ENCODE measurements at places on chromosomes 13 and 19.

DNA sequence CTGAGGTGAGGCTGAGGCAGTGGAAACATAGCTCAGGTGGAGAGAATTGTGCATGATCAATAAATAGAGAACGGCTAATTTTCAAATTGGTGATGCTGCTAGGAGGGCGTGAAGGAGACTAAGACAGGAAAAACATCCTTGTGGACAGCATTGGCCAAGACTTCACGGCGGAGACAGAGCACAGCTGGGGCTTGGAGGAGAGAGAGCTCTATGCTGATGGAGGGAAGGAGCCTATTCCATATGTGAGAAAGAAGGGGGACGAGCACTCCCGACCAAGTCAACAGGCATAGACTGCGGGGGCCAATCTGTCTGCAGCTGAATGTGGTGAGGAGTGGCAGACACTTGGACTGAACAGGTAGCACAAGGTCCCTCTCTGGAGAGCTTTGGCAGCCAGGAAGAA lies 14.8 kb upstream of the SPATA13 start:
- no peak for DNase-seq

- DNase-seq: no peak
These were observed 27.5 kb downstream of the ZNF266 start for GRCh38 chr19:9407827-9408226.

DNA sequence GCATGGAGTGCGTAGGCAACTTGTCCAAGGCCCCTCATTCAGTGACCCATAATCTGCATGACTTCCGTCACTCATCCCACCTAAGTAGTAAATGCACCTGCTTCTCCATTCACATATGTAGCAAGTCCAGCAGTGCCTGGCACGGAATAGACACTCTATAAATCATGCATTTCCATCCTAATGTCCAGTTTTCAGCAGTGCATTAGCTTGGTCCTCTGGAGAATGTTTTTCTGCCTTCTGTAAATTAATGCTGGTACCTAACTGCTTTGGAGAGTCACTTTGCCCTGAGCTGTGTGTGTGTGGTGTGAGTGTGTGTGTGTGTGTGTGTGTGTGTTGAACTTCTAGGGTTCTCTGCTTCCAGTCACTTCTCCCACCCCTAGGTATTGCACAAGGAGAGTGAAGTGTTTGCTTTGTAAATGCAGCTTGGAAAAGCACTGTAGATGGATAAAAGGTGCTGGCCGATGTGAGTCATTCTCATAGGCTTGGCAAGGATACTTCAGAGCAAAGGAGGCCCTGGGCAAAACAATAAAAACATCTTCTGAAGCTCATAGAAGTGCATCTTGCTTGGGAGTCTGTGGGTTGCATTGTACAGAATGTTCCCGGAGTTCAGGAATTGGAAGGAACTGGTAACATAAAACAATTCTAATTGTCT lies 181.8 kb downstream of the KATNAL1 start:
- no peak for DNase-seq

DNA sequence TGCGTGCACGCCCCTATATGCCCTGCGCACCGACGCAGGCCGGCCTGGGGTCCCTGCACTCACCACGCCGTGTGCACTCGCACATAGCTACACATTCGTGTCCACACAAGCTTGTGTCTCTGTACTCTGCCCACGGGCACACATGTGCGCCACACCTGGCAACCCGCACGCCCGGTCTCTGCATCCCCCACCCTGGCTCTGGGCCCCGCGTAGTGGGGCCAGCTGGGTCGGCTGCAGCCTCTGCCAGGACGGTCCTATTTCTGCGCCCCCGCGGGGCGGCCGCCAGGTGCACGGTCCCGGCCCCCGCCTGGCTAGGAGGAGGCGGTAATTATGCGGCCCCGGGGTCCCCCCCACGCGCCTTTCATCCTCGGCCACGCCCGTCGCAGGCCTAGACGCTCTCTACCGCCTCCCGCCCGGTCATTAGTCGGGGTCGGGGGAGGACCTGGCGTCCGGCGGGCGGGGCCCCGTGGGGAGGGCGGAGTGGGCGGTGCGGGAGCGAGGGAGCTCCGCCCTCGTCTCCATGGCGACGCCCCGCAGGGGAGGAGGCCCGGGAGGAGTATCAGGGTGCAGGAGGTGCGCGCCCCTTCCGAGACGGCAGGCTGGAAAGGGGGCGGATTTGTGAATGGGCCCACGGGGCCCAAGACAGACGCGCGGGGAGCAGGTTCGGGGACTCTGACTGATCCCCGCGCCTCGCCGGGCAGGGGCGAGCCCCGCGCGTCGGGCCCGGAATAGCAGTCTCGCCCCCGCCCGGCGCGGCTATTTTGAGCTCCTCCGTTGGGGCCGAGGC lies 2.8 kb upstream of the CIRBP start:
- DNase-seq: peak; percentile 93

DNA sequence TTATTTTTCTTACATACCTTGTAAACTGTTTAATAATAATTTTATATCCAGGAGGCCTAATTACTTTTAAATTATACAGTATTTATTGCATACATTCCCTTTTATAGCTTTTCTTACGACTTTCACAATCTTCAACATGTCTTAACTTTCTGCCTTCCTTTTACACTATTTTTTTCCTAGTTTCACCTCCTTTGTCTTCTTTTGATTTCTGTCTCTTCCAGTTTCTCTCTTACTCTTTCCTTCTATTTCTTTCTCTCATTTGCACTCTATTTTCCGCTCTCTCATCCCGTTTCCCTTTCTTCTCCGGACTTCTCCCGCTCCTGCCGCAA lies 11.5 kb downstream of the ZNF552 start:
- DNase-seq: no peak

- no peak for DNase-seq
These were observed 9.8 kb downstream of the TEX30 start for GRCh38 chr13:102763741-102764140.

GRCh38 chr13:109605846-109606245 lies 180.5 kb downstream of the IRS2 start:
- no peak for DNase-seq

DNA sequence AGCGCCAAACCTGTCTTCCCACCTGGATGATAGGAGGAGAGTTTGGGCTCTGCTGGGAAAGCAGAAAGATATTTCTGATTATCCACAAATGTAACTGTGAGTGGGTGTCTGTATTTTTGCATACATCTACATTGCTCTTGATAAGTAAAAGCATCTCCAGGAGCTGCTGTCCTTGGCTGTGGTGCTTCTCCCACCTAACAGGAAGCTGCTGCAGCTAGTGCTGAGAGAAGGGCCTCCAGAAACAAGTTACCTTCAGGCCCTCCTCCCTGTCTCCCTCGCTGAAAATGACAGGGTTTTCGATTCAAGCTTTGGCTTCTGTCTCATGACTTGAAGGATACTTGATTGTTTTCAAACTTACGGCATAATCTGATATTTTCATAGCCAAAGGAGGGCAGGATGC lies 90.1 kb downstream of the FOXO1 start:
- DNase-seq: no peak

DNA sequence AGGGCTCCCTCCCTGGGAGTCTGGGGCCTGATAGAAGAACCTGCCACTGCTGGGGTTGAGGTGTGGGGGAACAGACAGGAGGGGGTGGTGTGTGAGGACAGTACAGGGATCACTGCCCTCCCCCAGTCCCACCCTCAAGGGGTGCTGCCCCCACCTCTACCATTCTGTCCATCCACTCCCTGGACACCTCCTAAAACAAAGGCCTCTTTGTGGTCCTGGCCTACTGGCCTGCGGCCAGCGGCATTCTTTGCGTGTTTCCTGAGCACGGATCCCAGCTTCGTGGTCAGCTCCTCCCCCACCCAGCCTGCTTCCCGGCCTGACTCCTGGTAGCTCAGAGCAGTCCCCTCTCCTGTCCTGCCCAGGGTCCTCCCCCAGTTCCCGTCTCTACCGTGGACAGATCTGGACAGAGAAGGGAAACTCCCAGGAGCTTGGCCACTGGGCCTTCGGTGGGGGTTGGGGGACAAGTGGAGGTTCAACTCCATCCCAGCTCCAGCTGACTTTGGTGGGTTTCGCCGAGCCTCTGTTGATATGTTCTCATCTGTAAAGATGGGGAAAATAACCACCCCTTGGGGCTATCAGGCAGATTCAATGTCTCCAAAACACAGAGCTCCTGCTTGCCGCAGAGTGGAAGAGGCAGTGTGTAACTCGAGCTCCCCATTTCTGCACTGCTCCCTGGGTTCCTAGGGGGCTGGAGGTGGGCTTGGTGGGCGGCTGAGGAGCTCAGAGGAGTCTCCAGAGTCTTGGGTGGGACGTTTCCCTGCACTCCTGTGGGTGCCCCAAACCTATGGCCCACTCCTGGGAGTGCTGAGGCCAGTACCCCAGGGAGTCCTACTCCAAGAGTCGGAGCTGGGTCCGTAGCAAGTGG lies 48.7 kb downstream of the LYL1 start:
- no peak for DNase-seq

GRCh38 chr13:113951246-113951999 lies 22.5 kb downstream of the C13orf46 start:
- peak; percentile 48 for DNase-seq

DNA sequence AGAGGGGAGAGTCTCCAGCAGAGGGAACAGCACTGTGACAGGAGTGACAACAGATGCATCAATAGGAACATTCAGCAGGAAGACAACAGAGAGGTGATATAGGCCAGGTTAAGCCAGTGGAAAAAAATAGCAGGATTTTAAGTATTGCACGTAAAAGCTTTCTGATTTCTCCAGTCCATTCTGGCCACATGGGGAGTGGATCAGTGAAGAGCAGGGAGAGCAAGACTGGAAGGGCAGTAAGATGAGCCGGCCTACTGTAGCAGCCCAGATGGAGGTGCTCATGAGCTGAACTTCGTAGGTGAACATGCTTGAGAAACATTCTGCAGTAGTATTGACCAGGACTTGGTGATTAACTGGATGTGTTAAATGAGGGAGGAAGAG lies 1.7 kb downstream of the UTP14C start:
- DNase-seq: no peak

DNA sequence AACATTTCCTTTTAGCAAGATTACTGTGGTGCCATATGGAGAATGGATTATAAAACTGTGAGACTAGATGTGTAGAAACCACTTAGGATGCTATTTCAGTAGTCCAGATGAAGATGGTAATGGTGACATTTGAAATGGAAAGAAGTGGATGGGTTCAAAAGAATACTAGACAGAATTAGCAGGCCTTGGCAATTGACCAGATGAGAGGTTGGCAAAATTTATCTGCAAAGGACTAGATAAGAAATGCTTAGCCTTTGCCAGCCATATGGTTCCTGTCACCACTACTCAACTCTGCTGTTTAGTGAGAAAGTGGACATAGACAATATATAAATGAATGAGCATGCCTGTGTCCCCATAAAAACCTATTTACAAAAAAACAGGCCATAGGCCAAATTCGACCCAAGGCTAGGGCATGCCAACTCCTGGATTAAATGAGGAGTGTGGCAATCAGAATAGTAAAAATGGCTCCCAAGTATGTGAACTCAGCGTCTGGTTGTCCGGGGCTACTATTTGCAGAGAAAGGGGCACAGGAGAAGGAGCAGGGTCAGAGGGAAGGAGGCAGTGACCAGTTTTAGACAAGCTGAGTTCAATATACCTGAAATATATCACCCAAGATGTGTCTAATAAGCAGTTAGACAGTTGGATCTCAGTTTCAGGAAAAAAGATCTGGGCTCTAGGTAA lies 98.4 kb downstream of the ENOX1 start:
- DNase-seq: no peak

- DNase-seq: no peak
These were observed 1992.9 kb upstream of the PCDH20 start for GRCh38 chr13:63408331-63409189.

DNA sequence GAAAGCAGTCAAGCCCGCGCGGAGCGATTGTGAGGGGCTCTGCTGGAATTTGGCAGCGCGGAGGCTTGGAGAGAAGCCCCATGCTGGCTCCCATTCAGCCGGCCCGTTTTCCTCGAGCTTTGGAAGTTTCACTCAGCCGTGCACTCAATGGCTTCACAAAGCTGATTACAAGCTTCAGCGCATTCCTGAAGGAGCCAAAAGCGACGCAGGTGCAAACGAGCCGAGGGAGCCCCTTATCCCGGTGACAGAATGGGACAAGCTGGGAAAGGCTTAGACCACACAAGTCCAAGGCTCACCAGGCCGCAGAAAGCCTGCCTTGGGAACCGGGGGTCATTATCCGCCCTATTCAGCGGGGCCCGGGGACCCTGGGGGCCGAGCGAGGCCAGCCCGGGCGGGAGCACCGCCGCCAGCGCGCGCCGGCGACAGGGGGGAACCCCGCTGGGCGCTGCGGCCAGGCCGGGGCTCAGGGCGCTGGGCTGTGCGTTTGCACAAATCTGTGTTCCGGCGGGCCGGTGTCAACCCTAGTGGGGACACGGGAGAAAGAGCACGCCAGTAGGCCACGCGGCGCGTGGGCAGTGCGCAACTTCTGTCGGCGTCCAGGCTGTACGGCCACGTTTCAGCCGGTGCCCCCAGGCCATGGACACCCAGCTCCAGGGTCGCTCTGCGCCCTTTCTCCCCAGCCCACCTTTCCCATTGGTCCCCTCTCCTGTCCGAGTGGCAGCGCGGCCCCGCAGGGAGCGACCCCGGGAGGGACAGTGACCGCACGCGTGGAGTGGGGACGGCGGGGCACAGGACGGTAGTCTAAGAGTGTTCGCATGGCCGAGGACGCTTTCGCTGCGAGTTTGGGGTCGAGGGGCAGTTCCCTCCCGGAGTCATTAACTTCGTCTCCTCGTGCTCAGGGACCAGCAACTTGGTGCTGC lies 37.3 kb downstream of the SOX1 start:
- DNase-seq: no peak

- no peak for DNase-seq
These were observed 223.5 kb upstream of the MAB21L1 start for GRCh38 chr13:35699825-35700510.

DNA sequence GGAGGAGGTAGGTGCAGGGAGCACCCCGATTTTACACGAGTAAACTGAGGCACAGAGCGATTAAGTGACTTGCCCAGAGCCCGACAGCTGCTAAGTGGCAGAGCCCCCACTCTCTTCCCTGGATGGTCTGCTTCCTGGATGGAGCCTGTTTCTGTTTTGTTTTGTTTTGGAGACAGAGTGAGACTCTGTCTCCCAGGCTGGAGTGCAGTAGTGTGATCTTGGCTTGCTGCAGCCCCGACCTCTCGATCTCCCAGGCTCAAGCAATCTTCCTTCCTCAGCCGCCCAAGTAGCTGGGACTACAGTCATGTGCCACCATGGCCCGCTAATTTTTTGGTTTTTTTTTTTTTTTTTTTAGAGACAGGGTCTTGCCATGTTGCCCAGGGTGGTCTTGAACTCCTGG lies 17.3 kb downstream of the BICRA start:
- DNase-seq: no peak

DNA sequence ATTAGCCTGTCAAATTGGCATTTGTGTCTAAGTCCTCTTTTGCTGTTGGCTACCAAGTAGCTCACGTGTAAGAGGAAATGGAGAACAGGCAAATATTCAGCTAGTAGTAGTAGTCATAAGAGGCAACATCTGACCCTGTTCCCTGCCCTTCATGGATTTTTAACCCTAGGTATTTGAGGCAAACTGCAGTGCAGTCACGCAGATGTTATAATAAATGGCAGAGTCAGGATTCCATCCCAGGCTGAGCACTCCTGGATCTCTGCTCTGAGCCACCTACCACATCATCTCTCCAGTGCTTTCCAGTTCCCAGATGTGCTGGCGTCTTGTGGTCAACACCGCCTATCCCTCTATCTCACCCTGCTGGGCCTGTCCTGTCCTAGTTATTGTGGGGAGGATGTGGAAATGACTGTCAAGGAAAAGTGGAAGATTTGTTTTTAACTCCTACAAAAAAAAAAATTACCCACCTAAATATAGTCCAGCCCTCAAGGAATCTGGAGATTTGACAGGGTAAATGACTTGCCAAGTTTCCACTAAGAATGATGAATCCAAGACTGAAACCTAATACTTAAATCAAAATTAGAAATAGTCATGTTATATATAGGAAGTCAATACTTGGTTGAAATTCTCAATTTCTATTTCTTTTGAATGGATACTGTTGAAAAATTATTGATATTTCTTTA lies 322.9 kb downstream of the GPC6 start:
- DNase-seq: no peak

Measured in CD4-positive, alpha-beta T cell treated with Interleukin-10 for 1 hour (primary cell).